ENCODE measurements at places on chromosomes 1 and 21.

- no peak for DNase-seq
Measured at GRCh38 chr21:15283789-15284188, 219.0 kb upstream of the NRIP1 start.

DNA sequence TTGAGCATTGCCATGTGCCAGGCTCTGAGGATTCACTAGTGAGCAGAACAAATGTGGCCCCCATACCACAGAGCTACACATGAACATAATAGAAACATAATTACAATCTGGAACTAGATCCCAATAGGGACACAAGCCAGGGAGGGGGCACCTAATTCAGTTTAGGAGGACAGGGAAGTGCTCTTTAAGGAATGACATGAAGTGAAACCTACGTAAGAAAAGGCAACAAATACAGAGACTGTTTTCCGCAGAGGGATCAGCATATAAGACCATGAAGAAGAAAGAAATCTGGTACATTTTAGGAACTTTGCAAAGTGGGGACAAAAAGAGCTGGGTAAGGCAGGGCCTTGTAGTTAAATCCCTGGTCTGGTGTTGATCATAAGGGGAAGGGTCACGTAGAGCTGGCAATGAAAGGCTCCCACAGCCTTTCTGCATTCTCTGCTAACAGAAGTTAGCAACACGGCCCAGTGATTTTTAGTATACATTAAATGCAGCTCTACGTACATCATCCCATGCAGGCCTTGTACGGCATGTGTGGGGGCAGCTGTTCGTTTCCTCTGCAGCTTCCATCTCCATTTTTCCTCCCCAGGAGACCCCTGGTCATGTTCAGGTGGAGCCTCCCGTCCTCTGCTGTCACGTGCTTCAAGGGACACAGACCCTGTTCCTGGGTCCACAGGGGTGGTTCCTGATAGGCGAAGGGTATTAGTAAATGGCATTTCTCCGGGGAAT is 26.8 kb upstream of the SLC30A1 start:
- DNase-seq = no peak

- peak; percentile 50 for DNase-seq
Measured at GRCh38 chr1:1432951-1433803, 2.3 kb upstream of the VWA1 start.

- DNase-seq = no peak
Measured at GRCh38 chr1:21379571-21379970, 60.4 kb upstream of the NBPF3 start.

GRCh38 chr1:19610282-19610981 is 33.7 kb upstream of the NBL1 start:
- DNase-seq = no peak

DNA sequence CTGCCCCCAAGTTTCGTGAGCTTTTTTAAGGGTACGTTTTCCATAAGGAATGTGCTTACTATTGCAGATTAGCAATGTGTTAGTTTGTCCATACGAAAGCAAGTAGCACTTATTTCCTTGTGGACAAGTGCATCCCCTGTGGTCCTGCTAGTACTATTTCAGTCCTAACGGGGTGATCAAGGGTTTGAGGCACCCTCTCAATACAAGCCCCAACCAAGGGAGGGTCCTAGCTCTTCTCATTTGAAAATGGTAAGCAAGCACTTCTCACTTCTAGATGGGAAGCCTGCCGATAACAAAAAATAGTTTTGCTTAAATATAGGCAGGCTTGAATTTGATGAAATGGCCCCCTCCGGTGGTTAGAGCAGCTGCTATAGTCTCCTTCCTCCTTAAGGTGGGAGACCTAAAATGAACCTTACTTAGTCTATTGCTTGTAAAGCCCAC is 64.0 kb upstream of the HMCN1 start:
- peak; percentile 28 for DNase-seq

GRCh38 chr21:34880401-34880800 is 168.7 kb downstream of the RUNX1 start:
- no peak for DNase-seq

- DNase-seq = no peak
Measured at GRCh38 chr1:223052931-223053330, 90.1 kb downstream of the TLR5 start.

DNA sequence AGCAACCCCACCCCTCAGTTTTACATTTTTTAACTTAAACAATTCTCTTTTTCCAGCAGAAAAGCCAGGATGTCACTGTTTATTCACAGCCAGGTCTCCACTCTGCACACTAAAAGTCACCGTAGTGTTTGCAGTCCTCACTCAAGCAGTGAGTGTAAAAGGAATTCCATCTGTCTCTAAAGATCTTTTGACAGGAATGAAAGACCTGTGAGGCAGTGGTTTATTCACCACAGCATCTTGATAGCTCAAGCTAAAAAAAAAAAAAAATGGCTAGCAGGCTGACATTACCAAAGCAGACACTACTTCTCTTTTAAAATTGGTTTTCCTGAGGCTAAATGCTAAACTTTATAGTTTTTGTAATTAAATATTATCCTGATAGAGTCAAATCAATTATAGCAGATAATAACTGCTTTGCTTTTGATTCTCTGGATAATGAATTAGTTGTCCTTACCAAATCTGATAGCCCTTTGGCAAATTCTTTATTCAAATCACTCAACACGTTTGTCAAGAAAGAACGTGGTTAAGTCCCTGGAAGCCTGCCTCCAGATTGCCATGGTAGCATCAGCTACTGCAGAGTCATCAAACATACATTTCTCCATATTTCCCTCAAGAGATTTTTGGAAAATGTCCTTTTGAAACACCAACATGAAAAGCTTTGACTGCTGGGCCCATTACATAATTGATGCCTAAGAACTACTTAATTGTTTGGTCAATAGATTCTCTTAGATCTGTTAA is 22.2 kb upstream of the SLC5A9 start:
- DNase-seq = no peak

- peak; percentile 27 for DNase-seq
Measured at GRCh38 chr1:18923756-18924211, 21.4 kb upstream of the ALDH4A1 start.

DNA sequence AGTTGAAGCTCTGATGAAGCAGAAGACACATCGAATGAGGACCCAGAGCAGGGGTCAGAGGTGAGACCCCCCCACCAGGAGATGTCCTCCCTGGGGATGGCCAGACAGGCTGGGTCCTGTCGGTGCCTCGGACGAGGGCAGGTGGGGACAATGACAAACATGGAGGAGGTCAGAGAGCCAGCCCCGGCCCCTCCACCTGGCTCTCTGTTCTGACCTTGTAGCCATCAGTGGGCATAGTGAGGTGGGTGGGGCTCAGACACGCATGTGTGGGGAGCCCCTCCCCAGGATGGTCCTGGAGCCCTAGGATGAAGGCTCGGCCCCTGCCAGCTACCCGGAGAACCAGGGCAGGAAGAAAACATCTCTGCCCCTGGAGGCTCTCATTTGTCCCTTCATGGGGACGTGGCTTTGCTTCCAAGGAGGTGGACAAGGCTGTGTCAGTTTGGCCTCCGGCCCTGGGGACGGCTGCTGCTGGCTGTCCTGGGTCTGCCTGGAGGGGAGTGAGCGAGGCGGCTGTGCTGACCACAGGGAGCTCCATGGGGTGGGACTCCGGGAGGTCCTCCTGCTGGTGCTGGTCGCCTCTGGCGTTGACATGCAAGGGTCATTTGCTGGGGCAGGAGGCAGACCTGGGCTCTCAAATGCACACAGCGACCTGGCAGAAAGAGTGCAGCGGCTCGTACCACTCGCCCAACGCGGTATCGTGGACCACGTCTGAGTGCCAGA is 2.6 kb downstream of the KRTAP10-6 start:
- no peak for DNase-seq

Data from NCI-H1694 treated with DMSO at 0.1 percent for 48 hours (cell line).